ENCODE measurements at places on chromosomes 16 and 17.

DNA sequence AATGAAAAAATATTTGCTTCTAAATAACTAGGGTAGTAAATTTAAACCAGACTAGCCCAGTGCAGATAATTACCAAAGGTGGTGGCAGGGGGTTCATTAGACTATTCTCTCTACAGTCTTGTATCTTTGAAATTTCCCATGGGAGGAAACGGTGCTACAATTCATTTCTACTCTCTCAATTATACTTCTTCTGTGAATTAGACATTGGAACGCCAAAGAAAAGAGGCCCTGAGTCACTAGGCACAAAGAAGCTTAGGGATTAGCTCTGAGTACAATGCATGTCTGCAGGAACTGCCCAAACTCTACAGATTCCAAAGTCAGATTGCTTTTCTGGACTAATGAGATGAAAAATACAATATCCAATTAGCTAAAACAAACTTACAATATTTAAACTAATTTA, 30.7 kb upstream of the ARL6IP1 start:
- DNase-seq, result no peak

GRCh38 chr16:31006086-31006385, 4.4 kb downstream of the STX1B start:
- DNase-seq, result no peak

- DNase-seq, result no peak
These were observed 3.1 kb downstream of the FAAP100 start for GRCh38 chr17:81549031-81549557.

- no peak for DNase-seq
These were observed at the start of gene BHLHA9 for GRCh38 chr17:1270210-1271029. TSS of gene BHLHA9 (plus strand) at chr17:1270444. CDS start at chr17:1270564, 120 bp downstream.

DNA sequence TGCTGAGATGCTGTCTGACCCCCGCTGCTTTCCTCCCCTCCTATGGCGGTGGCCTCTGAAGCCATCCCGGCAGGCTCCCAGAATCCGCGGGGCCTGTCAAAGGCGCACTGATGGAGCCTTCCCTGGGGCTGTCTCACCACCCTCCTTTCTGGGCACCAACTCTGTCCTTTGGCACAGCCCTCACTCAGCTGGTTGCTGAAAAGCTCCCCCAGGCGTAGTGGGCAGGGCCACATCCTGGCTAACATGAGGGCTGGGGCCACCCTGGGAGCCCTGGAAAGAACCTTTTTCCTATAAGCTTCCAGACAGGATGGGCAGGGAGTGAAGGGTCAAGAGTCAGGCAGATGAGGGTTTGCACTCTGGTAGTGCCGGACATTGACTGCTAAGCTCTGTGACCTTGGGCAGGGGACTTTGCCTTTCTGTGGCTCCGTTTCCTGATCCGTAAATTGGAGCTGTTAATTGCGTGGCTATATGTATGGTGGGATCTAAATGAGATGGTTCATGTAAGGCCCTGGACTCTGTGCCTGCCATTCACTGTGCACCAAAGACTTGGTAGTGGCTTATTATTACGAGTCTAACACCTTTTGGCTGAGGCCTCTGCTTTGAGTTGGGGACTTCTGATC, 27.6 kb upstream of the LASP1NB start:
- no peak for DNase-seq

DNA sequence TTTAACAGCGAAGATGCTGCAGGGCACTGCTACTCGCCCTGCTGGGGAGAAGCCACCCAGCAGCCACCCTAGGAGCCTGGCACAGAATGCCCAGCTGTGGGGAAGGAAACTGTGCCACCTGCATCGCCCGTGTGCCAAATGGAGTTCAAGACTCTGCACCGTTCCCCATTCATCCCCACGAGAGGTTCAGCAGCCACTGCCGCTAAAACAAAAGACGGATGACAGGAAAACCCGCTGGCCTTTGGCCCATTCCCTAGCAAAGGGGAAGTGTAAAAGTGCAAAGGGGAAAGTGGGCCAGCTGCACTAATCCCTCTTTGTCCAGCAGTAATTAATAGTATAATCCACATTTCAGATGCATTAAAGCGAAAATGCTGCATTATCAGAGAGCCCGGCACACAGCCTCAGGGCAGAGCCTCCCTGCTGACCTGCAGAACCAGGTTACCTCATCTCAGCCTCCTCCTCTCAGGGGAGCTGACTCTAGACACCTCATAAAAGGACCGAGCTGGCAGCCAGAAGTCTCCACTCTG, 37.7 kb downstream of the ZFHX3 start:
- no peak for DNase-seq

DNA sequence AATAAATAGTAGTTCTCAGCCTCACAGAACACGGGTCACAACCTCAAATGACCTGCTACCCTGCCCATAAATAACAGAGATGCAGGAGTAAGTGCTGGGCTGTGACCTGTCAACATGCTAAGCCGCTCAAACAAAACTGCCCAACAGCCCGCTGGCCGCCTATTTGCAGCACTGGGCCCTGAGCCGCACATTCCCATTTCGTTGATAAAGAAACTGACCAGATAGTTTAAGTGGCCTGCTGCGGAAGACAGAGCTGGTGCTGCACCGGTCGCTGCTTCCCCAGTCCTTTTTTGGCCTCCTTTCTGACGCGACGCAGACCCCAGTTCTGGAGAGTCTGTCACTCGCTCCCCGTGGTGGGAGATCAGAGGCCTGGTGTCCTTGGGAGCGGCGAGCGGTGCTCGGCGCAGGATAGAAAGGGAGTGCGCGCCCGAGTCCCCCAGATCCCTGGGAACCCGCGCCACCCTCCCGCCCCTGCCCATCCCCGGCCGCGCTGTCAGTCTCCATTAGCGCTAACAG, 349 bp upstream of the SLC6A2 start:
- no peak for DNase-seq

GRCh38 chr17:82740906-82741759, 5.7 kb downstream of the FN3K start:
- no peak for DNase-seq

- DNase-seq, result no peak
These were observed 1418.8 kb downstream of the CDH11 start for GRCh38 chr16:63702981-63703590.

GRCh38 chr17:42647778-42648177, 11.3 kb upstream of the TUBG2 start:
- DNase-seq, result no peak

GRCh38 chr16:66483689-66484452, 56.8 kb downstream of the BEAN1 start:
- DNase-seq, result peak; percentile 82

- no peak for DNase-seq
These were observed 75.7 kb downstream of the CYTH1 start for GRCh38 chr17:78706271-78706915.

GRCh38 chr16:26542198-26542597, 524.5 kb upstream of the C16orf82 start:
- no peak for DNase-seq

- no peak for DNase-seq
These were observed 110.8 kb downstream of the CA4 start for GRCh38 chr17:60260540-60260939.

- DNase-seq, result no peak
These were observed 5.6 kb downstream of the WSB1 start for GRCh38 chr17:27299384-27300049.

- DNase-seq, result no peak
These were observed 244.8 kb downstream of the NTN1 start for GRCh38 chr17:9266031-9266680.

DNA sequence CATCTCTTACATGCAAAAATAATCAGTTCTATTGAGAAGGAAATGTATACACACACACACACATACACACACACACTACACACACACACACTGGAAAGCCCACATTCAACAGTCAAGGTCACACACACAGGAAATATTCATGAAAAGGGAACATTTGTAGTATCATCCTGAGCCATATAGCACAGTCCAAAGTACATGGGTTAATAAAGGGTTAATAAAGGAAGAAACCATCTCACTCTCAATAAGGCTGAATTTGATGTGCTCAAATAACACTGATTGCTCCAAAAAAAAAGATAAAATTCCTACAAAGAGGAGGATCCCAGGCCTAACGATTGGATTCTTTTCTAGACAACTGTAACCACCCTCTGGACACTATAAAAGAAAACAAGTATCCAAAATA, 164.7 kb downstream of the SLC39A11 start:
- no peak for DNase-seq

GRCh38 chr16:76650582-76650981, 373.4 kb downstream of the CNTNAP4 start:
- no peak for DNase-seq

DNA sequence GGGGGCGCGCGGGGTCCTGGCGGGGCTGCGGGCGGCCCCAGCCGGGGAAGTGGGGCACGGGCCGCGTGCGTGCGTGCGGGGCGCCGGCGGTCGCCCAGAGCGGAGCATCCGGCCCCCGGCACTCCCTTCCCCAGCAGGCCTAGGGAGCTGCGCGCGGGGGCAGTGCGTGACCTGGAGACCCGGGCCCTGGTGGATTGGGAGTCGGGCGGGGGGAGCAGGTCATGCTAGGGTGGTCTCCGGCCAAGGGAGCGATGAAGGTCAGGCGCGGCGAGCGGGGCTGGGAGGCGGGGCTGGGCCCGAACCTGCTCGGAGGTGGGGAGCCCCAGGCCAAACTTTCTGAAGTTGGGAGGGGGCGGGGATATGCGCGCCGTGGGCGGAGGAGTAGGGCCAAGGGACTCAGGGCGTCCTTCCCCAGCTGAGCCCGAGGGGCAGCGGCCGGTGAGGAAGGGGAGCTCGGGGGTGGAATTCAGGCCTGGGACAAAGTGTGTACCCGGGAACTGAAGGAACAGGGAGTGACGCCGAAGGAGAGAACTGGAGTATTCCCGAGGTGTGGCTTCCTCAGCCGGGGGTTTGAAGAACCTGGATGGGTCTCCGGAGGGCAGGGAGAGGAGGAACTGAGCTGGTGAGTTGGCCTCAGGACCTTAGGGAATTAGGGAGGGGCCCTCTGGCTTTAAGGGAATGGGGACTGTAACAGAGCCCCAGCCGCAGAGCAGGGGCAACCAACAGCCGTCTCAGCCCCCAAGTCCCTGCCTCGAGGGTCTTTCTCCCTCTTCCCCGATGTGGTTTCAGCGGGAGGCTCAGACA, 589 bp downstream of the XYLT2 start:
- no peak for DNase-seq

DNA sequence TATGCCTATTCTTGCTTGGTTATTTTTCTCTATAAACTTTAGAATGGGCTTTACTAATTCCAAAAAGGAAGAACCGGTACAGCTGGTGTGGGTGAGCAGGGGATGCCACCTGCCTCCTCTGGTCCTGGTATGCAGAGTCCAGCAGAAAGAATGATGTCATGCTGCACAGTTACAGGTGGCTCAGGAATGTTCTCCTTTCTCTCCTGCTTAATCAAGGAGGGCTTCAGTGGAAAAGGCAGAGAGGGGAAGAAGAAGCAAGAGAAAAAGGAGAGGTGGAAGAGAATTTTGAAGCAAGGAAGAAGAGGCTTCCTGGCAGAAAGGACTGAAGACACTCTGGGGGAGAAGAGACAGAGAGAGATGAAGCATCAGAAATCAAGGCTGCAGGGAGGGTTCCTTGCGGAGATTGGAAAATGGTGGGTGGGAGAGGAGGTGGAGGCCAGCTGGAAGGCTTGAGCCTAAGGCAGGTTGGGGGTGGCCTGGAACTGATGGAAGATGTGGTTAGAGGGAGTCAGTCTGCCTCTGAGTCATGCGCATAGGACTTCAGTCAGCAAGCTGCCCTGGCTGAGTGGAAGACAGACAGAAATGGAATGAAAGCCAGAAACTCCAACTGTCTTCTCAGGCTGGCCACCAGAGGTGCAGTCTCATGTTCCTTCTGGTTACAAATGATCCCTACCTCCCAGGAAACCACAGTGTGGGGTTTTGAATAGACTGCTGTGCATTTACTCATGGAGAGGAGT, 64.6 kb upstream of the CRHR1 start:
- DNase-seq, result no peak

DNA sequence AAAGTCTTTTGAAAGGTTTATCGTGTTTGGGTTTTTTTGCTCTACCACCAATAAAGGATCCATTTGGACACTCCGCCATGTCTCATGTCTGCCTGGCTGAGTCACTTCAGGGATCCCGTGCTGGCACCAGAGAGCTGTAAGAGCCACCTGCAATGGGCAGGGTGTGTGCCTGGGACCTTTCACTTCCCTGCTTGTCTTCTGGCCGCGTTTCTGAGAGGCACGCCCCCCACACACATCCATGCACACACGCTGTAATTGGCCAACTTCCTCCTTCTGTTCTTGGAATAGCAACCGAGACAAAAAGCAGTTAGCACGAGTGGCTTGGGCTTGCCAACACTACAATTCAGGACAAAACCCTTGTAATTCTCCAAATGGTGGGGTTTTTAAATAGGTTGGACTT, 9.8 kb upstream of the SOST start:
- no peak for DNase-seq

- DNase-seq, result peak; percentile 35
These were observed 647.7 kb upstream of the SOX9 start for GRCh38 chr17:71472809-71473789.

DNA sequence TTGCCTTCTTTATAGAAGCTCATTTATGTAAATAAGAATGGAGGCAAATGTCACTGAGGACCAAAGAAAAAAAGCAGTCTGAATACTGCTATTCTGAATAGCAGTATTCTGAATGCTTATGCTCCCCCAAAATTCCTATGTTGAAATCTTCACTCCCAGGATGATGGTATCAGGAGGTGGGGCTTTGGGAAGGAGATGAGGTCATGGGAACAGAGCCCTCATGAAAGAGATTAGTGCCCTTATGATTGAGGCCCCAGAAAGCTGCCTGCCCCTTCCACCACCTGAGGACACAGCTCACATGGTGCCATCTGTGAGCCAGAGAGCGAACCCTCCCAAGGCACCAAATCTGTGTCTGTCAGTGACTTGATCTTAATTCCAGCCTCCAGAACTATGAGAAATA, 28.8 kb downstream of the HEATR6 start:
- no peak for DNase-seq

DNA sequence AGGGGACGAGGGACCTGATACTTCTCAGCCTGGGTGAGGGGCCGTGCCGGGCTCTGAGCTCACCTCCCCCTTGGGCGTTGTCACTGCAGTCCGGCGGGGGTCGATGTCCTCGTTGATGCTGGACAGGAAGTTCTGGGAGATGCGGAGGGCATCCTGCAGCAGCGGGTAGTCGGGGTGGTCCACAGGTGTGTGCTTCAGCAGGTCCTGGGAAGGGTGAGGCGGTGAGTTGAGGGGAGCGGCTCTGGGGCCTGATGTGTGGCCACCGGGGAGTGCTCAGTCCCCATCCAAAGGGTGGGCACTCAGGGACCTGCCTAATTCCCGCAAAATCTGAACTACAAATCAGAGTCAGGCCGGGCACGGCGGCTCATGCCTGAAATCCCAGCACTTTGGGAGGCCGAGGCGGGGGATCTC, 75.6 kb downstream of the TIMM22 start:
- no peak for DNase-seq

All from DND-41 (cell line).